Activated effector memory CD4-positive, alpha-beta T cell treated with anti-CD3 and anti-CD28 coated beads, Interleukin-2, amount 50 U/mL, for 16 hours (primary cell): ENCODE measurements at places on chromosomes 4 and X.

- no peak for DNase-seq
These were observed 1.8 kb downstream of the CCNQ start for GRCh38 chrX:153596981-153597750.

GRCh38 chr4:36189511-36190226 lies 54.6 kb downstream of the ARAP2 start:
- no peak for DNase-seq

GRCh38 chr4:10061650-10062415 lies 40.5 kb upstream of the SLC2A9 start:
- DNase-seq = no peak

GRCh38 chr4:122661176-122662160 lies 40.6 kb upstream of the IL21 start:
- DNase-seq = no peak

- DNase-seq = no peak
These were observed 744.2 kb upstream of the GRIA3 start for GRCh38 chrX:122439831-122440230.

- no peak for DNase-seq
These were observed 208.4 kb downstream of the ANTXR2 start for GRCh38 chr4:79864500-79865200.

- no peak for DNase-seq
These were observed 12.8 kb upstream of the LGI2 start for GRCh38 chr4:25043548-25043947.

DNA sequence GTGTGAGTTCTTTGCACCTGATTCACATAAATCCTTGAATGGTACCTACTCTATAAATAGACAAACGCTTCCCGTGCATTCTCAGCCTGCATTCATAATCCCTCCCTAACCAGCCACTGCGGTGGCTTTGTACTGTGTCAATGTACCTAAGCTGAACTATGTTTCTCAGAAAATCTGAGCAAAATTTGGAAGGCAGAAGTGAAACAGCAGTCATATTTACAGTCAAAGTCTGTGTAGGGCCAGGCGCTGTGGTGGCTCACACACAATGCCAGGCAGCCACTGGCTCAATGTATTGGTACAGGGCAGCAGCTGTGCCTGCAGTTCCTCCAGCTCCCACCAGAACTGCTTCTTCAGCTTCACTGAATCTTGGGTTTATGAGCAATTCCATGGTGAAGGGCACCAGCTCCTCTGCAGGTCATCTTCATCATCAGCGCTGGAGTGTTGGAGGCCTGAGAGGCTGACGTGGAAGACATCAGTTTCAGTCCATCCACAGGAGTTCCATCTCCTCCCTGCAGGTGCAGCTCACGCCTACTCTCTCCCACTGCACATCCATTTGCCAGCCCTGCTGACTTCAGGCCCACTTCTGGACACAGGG lies 32.3 kb upstream of the IRF2 start:
- DNase-seq = no peak

DNA sequence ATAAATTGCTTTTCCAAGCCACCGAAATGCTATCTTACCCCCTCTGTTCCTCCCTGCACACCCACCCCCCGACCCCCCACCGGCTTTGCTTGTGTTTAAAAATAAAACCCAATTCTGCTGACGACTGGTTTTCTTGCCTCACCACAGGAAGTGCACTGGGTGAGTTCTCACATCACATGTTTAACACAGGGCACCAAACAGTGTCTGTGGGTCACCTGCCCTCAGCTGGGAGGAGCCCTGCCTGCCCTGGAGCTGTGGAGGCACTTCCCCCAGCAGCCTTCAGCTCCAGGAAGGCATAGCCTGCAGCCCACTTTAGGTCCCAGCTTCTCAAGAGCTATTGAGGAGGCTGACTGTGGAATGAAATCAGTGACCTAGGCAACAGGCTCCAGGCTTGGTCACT lies 8.8 kb downstream of the TMEM255A start:
- peak; percentile 76 for DNase-seq

DNA sequence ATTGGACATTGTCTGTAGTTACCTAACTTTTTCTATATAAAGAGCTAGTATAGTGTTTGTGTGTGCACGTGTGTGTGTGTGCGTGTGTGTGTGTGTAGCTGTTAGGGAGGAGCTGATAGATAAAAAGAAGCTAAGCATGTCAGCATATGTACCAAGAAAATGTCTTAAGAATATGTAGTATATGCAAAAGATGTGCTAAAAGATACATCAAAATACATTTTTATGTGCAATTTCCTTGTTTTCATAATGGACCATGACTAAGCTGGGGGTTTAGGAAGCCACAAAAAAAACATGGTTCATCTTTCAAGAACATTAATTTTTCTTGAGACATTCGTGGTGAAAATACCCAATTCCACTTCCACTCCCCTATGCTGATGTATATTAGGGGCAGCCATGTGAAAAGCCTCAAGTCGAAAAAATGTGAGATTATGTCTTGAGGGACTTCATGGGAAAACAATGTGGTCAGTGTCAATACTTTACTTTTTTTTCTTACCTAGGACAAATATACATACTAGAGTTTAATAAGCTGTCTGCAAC lies 1599.7 kb downstream of the ARAP2 start:
- no peak for DNase-seq

- no peak for DNase-seq
These were observed 11.4 kb upstream of the TAPT1 start for GRCh38 chr4:16237715-16238114.

- no peak for DNase-seq
These were observed 257.9 kb downstream of the PCDH18 start for GRCh38 chr4:137274404-137274803.

- DNase-seq = no peak
These were observed 453.0 kb downstream of the PCDH11X start for GRCh38 chrX:92232182-92232581.

- DNase-seq = no peak
These were observed 86.0 kb downstream of the HTT start for GRCh38 chr4:3160438-3160837.

- DNase-seq = peak; percentile 84
These were observed 5.4 kb upstream of the CCDC120 start for GRCh38 chrX:49053223-49054072.

GRCh38 chrX:106415276-106415895 lies 196.4 kb upstream of the RADX start:
- DNase-seq = no peak

- DNase-seq = no peak
These were observed 68.4 kb upstream of the RELL1 start for GRCh38 chr4:37754410-37755185.

DNA sequence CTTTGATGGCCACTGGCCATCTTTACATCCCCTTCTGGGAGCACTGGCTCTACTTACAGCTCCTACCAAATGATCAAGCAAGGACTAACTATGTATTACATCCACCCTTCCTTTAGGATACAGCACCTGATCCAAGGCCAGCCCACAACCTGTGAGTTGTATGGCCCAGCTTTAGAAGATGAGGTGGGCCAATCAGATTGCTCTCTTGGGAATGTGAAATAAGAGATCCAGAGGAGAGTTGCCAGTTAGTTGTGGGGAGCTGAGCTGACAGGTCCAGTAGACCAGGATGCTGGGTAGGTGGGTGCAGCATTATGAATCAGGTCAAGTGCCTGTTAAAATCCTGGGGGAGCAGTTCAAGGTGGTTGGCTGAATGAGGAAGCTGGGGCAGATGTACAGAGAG lies 111.5 kb downstream of the GNL3L start:
- no peak for DNase-seq

DNA sequence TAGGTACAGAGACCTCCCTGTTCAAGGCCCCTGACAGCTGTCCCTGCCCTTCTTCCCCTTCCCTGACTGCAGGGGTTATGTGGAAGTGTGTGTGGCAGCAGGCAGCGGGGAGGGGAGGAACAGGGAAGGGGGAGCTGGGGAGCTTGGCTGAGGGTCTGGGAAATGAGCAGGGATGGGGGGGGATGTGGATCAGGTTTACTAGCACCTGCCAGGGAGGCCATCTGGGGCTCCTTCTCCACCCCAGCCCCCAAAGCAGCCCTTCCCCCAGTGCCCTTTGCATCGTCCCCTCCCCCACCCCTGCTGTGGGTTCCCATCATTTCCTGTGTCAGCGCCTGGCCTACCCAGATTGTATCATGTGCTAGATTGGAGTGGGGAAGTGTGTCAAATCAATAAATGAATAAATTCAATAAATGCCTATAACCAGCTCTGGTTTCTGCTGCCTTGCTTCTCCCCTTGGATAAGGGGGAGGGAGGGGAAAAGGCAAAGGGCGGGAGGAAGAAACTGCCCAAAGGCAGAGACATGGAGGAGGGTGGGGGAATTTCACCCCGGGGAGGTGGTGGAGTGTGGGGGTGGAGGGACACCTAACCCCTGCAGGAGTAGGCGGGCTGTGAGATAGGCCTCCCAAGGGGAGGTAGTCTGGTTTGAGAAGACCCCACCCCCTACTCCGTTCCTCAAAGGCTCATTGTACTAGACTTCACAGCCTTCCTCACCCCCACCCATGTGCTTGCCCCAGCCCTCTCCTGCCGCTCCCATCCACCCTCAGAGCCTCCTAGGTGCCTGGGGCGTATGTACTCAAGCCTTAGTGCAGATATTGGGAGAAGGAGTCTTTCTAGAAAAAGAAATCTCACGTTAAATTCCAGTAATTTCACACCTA lies 3.2 kb downstream of the CXorf65 start:
- peak; percentile 79 for DNase-seq

GRCh38 chr4:189046642-189047041 lies 894.0 kb upstream of the FRG1 start:
- DNase-seq = no peak

GRCh38 chrX:137052643-137053235 lies 18.9 kb upstream of the GPR101 start:
- DNase-seq = peak; percentile 69

DNA sequence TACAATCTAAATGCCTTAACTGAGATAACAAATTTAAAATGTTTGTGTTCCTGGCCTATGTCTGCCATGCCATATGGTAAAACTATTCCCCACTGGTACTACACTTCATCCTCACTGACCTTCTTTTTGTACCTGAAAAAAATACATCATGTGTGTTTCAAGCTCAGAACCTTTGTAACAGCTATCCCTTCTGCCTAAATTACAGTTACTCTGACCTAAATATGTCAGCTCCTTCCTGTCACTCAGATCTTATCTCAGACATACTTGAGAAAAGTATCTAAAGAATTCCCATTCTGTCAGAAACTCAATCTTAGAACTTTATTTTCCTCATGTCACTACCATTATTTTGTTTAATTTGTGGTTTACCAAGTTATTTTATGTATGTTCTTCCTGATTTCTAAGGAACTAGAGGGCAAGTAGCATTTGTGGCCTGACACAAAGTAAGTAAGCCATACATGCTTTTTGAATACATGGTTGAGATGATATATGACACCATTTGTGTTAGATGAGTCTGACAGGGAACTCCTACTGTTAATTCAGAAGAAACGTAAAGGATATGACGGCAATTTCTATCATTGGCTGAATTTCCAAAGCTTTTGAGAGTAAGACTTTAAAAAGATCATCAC lies 456.5 kb upstream of the NDST3 start:
- DNase-seq = no peak

GRCh38 chrX:11579636-11580600 lies 85.8 kb downstream of the ARHGAP6 start:
- DNase-seq = no peak

GRCh38 chr4:21888195-21888976 lies 60.2 kb downstream of the KCNIP4 start:
- DNase-seq = no peak

- DNase-seq = no peak
These were observed 56.4 kb downstream of the STARD8 start for GRCh38 chrX:68703846-68704245.

GRCh38 chr4:88706574-88706973 lies 8.9 kb upstream of the NAP1L5 start:
- no peak for DNase-seq

GRCh38 chr4:65498606-65499005 lies 171.7 kb downstream of the EPHA5 start:
- no peak for DNase-seq

GRCh38 chr4:48603366-48604003 lies 113.4 kb downstream of the ZAR1 start:
- no peak for DNase-seq

GRCh38 chr4:158203436-158203835 lies 6.8 kb upstream of the TMEM144 start:
- no peak for DNase-seq

- DNase-seq = no peak
These were observed 206.5 kb upstream of the PDE5A start for GRCh38 chr4:119834906-119835612.

- DNase-seq = no peak
These were observed 16.6 kb downstream of the S100G start for GRCh38 chrX:16666541-16666940.

- no peak for DNase-seq
These were observed 2.2 kb downstream of the PWWP3B start for GRCh38 chrX:106170318-106170717.

DNA sequence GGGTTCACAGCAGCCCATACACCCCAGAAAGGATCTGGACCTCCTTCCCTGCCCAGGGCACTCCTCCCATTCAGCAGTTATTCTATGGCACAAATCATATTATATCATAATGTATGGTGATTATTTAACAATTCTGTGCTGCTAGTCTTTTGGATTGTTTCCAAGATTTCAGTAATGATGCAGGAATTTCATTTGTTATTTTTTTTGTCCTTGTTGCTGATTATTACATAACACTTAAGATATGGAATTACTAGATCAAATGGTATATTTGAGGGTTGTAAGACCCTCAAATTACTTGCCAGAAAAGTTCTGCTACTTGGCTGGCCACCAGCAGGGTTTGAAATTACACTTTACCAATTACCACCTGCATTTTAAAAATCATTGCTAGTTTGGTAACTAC lies 36.4 kb downstream of the QDPR start:
- no peak for DNase-seq

DNA sequence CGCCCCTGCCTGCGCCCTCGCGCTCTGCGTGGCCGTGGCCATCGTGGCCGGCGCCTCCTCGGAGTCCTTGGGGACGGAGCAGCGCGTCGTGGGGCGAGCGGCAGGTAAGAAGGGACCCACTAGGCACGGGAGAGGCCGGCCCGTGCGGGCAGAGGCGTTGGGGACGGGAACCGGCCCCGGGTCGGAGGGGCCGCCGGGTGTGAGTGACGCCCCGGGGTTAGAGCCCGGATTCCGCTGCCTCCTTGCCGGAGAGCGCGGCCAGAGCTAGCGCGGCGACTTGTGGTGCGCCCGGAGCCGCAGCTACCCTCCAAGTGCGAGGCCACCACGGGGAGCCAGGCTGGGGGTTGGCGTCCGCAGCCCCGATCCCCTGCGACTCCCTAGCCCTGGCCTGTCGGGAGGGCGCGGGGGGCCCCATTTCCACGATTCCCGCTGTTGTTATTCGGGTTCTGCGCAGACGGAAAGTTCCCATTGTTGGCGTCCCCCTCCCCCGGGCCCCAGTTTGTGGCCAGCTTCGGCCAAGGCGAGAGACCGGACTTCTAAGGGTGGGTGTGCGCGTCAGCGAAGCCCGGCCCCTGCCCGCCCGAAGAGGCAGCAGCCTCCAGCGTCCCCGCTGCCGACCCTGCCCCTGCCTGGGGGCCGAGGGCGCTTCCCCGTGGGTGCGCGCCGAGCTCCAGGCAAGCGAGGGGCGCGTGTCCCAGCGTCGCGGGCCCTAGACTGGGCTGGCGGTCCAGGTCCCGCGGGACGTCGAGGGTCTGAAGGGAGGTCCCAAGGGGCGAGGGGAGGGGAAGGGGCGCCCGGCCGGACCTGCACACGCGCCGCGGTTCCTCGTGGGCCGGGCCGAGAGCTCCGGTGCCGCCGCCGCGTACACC lies 1.1 kb downstream of the FGFR3 start:
- DNase-seq = no peak

GRCh38 chrX:1138476-1139184 lies 73.8 kb downstream of the CRLF2 start:
- DNase-seq = peak; percentile 25

GRCh38 chrX:7330556-7330955 lies 182.6 kb upstream of the PUDP start:
- no peak for DNase-seq

GRCh38 chr4:24856586-24856985 lies 56.3 kb downstream of the CCDC149 start:
- no peak for DNase-seq
